ENCODE measurements at places on chromosomes 5 and 9. TPM values are rescaled to one million over a fixed set of nuclear protein-coding genes. Genes with fewer than 3 reads are reported as not detected.

SYK gene
- not detected for total RNA-seq

DNA sequence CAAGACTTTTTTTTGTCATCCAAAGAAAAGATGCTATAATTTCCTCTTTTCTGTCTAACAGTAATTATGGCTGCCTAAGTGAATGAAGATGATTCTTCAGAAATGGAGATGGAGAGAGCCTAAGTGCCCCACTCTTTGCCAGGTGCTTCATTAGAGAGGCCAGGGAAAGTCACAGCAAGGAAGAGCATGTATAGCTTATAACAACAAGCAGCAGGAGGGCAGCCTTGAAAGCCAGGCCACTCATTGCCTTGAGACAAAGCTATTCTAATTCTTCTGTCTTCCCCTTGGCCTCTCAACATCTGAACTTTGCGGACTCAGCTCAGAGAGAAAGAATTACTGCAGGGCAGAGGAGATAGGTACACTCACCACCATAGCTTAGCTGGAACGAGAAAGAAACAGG lies 112.0 kb upstream of the ZNF366 start:
- DNase-seq = no peak

- DNase-seq = peak; percentile 55
These were observed 52.4 kb downstream of the AHRR start for GRCh38 chr5:373710-374602.

- no peak for DNase-seq
These were observed 7.7 kb downstream of the EHMT1 start for GRCh38 chr9:137626464-137626863.

DNA sequence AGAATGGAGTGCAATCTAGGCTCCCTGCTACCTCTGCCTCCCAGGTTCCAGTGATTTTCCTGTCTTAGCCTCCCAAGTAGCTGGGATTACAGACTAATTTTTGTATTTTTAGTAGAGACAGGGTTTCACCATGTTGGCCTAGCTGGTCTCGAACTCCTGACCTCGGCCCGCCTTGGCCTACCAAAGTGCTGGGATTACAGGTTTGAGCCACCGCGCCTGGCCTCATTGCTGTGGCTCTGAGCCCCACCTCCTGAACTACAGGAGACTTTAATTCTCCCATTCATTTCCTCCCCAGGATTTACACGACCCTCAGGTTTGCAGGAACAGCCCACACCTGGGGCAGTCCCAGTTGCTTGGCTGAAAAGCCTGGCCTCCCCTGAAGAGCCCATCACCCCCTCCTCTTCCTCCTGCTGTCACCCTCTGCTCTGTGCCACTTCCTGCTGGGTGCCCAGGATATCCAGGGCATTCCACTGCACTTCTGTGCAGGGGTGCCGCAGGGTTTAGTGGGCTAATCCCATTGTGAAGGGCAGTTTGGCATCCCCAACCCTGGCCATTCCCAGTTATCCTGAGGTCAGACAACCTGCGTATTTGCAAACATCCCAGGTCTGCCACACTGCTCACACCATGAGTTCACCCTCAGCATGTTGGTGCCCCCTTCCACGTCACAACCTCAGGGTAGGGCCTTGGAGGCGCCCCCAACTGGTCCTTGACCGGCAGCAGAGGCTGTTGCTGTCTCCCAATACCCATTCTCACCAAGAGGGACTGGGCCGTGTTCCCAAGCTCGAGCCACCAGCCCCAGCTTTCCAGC lies 265.0 kb upstream of the IRX4 start:
- no peak for DNase-seq

PPP3R2 gene
- total RNA-seq = not detected

KCNV2 gene
- not detected for total RNA-seq

DNA sequence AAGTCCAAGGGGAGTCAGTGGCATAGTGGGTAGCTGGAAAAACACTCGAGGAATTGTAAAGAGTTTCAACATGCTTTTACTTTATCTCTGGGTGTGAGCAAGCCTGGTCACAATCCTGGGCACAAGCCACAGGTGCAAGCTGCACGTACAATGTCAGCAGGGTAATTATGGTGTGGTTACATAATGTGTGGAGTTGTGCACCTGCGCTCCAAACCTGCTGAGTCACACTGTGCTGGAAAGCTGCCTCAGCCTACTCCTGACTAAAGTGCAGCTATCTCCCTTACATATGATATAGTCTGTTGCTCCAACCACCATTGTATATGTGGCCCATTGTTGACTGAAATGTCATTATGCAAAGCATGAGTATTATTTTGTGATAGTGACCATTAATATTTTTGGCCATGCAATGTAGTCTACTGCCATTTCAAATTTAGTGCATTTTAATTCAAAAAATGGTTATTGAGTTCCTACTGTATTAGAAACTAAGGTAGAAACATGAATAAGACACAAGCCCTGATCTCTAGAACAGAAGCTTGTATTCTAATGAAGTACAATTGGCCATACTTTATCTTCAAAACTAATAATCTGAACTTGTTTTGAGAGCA lies 160.9 kb upstream of the SLC30A5 start:
- DNase-seq = no peak

WNT8A gene
- not detected for total RNA-seq

- DNase-seq = no peak
These were observed 3.5 kb downstream of the GBA2 start for GRCh38 chr9:35745569-35745968.

DNA sequence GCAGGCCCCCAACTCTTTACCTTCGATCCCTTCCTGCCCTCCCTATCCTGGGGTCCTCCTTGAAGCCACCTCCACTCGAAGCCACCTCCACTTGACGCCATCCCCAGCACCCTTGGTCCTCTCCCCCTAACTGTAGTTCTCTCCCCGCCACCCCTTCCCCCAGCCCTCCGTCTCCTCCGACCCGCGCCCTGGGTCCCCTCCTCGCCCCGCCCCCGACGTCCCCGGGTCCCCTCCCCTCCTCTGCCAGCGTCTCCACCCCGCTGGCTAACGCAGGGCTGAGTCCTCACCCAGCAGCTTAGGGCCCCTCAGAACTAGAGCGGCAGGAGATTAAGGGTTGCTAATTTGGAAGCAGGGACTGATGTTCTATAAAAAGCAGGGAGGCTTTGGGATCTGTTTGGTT lies 30.6 kb upstream of the ANKRD33B start:
- DNase-seq = no peak

- peak; percentile 54 for DNase-seq
These were observed 376.1 kb downstream of the BRINP1 start for GRCh38 chr9:118992813-118993794.

NIM1K gene
- total RNA-seq = 0.43 TPM

GRCh38 chr9:72680593-72681282 lies 159.3 kb downstream of the TMC1 start:
- no peak for DNase-seq

TLX3 gene
- not detected for total RNA-seq

CER1 gene
- total RNA-seq = not detected

- no peak for DNase-seq
These were observed 159.6 kb downstream of the ACTL7B start for GRCh38 chr9:108696156-108696555.

DNA sequence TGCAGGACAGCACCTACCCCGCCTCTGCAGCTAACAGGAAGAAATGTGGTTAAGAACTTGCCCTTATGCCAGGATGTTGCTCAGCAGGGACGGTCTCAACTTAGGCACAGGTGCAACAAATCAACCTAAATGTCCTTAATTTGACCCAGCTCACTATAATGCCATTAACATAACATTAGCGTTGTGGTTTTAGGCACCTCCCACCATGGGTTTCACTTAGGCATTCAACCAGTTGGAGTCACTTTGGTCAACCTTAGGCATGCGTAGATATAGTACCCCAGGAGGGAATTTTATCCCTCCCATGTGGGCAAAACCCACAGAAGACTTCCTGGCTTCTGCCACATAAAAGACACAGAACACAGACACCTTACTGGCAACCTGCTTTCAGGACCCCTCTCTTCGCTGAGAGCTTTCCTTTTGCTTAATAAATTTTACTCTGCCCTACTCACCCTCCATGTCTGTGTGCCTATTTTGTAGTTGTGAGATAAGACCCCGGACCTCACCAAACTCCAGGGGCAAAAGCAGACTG lies 8.7 kb upstream of the ERAP1 start:
- DNase-seq = no peak

GRCh38 chr9:115008536-115009270 lies 78.3 kb upstream of the TNFSF8 start:
- peak; percentile 86 for DNase-seq

DNA sequence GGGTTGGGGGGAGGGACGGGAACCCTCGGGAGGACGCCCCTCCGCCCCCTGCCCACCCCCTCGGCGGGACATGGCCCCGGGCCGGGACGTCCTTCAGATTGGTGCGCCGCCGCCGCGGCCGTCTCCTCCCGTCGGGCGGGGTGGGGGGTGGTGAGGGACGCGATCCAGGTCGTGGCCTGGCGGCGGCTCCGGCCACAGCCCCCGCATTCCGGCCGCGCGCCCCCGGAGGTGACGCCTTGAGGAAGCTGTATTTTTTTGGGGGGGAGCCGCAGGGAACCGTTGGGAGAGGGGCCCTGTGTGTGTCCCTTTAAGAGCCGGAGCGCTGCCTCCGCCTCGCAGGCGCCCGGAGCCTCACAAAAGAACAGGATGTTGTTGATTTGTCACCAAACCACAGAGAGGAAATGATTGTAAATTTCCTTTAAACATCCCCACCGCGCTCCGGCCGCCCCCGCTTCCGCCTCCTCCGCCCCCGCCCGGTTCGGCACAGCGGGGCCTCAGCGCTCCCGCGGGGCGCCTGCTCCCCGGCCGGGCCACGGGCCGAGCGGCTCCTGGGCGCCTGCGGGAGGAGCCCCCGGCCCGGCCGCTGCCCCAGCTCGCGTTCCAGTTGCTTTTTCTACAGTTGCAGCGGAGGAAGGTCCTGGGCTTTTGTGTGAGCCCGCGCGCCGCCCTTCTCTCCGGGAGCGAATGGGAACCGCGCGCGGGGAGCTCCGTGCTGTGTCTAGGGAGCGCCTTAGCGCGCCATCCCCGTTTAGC lies 32.1 kb upstream of the SPRY4 start:
- DNase-seq = peak; percentile 95

- DNase-seq = no peak
These were observed 286.0 kb downstream of the ZSWIM6 start for GRCh38 chr5:61617995-61618525.

C9orf50 gene
- not detected for total RNA-seq

PAEP gene
- total RNA-seq = not detected

GRCh38 chr5:137699336-137700281 lies 36.3 kb downstream of the KLHL3 start:
- peak; percentile 35 for DNase-seq

TSSK1B gene
- total RNA-seq = 0.64 TPM

- no peak for DNase-seq
These were observed 52.5 kb downstream of the FGF10 start for GRCh38 chr5:44336708-44337107.

- no peak for DNase-seq
These were observed 57.5 kb upstream of the IQGAP2 start for GRCh38 chr5:76345582-76345981.

GLIPR2 gene
- total RNA-seq = 29.4 TPM

CFAP77 gene
- not detected for total RNA-seq

FABP6 gene
- not detected for total RNA-seq

DNA sequence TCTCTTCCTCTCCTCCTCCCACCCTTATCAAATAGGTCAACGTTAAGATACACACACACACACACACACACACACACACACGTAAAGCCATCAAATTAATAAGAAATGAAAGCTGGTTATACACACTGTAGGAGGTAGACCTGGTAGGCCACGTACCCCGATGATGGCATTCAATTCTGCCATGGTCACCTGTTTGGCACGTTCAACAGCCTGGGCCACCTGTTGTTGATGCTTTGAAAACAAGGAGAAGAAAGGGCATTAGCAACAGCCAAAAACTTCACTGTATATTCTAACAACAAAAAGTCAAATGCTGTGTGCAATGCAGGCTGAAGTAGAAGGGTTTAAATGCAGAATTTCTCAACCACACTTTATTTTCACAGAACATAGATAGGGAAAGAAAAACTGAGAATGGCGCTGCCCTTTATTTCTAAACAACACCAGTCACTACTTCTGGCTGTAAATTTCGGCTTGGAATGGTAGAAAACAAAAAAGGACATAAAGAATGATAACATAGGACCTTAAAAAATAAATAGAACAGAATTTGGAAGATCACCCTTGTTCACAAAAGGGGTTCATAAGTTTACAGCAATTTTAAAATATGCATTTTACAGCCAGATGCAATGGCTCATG lies 37.2 kb downstream of the TLE1 start:
- DNase-seq = no peak

DNA sequence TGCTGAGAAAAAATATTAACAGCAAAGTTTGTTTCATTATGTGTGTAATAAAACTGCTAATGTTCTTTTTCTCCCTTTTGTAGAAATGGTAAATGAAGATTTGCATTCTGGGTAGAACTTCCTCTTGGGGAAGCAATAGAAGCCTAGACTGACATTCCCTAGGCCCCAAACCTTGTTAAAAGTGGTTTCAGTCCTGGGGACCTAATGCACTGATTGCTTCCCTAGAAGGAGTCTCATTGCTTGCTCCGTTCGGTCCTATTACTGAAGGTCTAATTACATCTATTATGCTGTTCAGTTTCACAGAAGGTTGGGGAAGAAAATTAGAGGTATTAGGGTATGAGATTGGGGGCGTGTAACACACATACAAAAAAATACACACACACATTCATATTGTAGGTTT lies 893.8 kb downstream of the TLE4 start:
- DNase-seq = no peak

- peak; percentile 50 for DNase-seq
These were observed 210.7 kb upstream of the SLC24A2 start for GRCh38 chr9:19999491-20000057.

- no peak for DNase-seq
These were observed 30.0 kb upstream of the MATR3 start for GRCh38 chr5:139263536-139263935.

- peak; percentile 21 for DNase-seq
These were observed 15.2 kb upstream of the AFAP1L1 start for GRCh38 chr5:149256451-149256850.

- DNase-seq = no peak
These were observed 9.8 kb upstream of the ADRA1B start for GRCh38 chr5:159906463-159906862.

DNA sequence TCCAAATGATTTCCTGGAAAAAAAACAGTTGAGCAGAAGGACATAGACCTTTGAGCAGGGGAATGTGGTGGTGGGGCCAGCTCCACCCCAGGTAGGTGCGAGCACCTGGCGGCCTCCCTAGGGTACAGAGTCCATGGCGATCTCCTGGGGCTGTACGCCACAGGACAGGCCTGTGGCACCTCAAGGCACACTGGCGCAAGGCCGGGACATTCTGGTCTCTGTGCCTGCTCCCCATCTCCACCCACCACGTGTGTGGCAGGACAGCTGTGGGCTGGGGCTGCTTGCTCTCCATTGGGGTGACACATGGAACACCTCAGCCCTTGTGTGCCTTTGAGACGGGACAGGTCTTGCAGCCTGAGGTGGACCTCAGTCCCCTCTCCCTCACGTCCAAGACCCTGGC lies 25.2 kb downstream of the WNK2 start:
- no peak for DNase-seq

EFNA5 gene
- total RNA-seq = 6.5 TPM

- DNase-seq = no peak
These were observed 30.1 kb upstream of the ZBED3 start for GRCh38 chr5:77117161-77117560.

GRCh38 chr5:161030229-161030628 lies 178.2 kb upstream of the ATP10B start:
- DNase-seq = no peak

- DNase-seq = no peak
These were observed 98.2 kb upstream of the PRSS3 start for GRCh38 chr9:33697171-33697570.

GRM6 gene
- total RNA-seq = not detected

CCDC171 gene
- 2.3 TPM for total RNA-seq

- DNase-seq = no peak
These were observed 1026.9 kb downstream of the MAT2B start for GRCh38 chr5:164532235-164532900.

SVEP1 gene
- 81.2 TPM for total RNA-seq

GRCh38 chr9:92633614-92634278 lies 36.2 kb downstream of the IPPK start:
- no peak for DNase-seq

Data from fibroblast of villous mesenchyme (primary cell).